ENCODE measurements at places on chromosomes 12 and 14.

DNA sequence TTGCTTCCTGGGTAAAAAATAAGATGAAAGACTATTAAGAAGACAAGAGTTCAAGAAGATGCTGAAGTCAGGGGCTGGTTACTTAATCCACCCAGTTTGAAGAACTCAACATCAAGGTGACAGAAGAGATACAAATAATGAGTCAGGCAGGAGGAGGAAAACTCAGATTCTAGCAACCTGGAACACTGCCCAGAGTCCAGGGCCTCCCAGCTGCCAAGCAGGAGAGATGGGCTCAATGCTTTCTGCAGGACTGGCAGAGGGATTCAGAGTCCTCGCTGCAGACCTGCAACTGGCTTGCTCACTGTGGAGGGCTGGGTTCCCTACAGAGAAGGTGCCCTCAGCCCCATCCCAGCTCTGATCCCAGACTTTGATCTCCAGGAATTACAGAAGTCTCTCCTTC lies 28.6 kb upstream of the CEBPE start:
- DNase-seq, result no peak

- no peak for DNase-seq
Measured at GRCh38 chr12:108666401-108666881, 32.7 kb upstream of the SELPLG start.

DNA sequence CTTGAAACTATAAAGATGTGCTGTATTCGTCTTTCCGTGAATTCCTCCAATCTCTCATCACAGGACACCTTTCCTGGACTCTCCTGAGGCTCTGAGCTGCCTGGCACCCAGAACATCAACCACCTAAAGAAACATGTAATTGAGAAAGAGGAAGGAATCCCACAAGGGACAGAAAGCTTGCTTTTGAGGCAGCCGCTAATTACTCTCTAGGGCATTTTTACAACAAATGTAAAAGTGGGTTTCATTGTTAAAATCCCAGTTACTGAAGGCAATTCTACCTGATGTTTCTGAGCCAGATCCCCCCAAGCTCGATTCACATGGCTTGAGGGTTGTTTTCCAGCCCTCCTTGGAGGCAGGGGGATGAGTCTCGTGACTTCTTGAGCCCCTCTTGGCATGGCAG lies 238.5 kb upstream of the LHX5 start:
- no peak for DNase-seq

DNA sequence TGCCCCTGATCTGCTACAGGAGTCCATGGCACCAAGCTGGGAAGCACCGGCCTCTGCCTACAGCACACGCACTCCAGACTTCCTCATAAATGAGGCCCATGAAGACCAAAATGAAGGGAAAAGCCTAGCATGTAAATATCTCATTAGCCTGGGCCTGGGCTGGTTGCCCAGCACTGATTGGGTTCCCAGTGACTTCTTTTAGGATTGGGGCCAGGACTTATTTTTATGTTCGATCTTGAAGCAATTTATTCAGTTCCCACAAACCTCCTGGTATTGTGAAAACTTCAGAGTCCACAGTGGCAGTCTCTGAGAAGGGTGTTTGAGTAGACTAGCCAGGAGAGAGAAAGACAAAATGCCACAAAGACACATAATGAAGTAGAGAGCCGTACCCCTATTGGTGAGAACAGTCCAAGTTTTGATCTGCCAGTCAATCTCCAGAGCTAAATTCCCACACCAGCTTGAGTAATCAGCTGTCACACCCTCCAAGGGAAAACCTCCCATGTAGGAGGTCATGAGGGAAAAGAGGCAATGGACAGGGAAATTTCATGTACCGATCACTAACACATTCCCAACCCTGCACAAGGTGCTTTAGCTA lies 78.2 kb downstream of the PHLDA1 start:
- no peak for DNase-seq

DNA sequence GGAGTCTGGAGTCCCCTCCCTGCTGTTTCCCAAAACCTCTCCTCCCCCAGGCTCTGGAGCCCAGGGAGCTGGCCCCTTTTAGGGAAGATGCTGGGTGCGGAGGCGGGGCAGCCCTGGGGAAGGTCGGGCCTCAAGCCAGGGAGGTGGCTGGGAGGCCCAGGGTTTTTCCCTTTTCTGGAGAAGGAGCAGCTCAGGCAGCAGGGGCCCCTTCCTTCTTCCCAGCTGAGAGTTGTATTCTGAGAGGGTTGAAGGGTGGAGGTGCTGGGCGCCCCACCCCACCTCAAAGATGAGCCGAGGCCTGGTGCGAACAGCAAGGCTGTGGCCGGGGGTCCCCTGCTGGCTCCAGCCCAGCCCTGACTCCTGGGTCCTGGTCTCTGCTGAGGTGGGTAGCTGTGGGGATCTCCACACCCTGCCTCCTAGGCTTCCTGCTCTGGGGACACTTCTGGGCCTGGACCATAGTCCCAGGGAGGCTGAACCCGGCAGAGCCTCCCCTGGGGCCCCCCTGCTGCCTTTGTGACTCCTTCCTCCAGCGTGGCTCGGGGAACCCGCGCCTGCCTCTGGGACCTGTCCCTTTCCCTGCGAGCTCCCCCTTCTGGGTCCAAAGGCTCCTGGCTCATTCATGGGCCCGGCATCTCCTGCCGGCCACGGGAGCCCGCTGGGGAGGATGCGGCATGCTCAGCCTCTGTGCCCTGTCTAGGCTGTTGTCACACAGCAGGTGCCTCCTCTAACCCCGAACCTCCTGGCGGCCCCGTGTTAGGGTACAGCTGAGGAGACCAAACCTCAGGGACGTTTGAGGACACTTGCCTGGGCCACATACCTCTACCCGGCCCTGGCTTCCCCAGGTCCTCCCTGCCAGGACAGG lies 4.4 kb downstream of the TRMT61A start:
- no peak for DNase-seq

DNA sequence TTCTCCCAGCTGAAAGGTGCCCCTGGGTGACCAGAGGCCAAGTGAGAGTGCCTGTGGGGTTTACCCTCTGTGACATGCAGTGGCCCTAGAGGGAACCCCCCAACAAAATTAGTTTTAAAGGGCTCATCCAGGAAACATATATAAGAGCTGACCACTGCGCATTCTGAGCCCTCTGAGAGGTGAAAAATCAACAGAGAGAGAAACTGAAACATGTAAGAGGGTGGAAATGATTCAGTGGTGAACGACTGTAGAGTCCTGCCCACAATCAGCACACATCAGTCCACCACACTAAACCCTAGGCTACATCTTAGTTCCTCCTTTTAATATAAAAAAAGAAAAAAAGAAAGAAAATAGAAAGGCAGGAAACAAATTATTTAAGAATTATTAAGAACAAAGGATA lies 21.0 kb upstream of the ACSM4 start:
- DNase-seq, result no peak

- no peak for DNase-seq
Measured at GRCh38 chr14:72478471-72478893, 415.4 kb downstream of the DPF3 start.

- DNase-seq, result no peak
Measured at GRCh38 chr14:90388437-90388836, 8.4 kb upstream of the CALM1 start.

GRCh38 chr12:110846615-110847566 lies at the start of gene CCDC63:
Gene CCDC63 (plus strand): TSS chr12:110846987. CDS start chr12:110852955, 5,968 bp downstream.
- DNase-seq, result peak; percentile 19

DNA sequence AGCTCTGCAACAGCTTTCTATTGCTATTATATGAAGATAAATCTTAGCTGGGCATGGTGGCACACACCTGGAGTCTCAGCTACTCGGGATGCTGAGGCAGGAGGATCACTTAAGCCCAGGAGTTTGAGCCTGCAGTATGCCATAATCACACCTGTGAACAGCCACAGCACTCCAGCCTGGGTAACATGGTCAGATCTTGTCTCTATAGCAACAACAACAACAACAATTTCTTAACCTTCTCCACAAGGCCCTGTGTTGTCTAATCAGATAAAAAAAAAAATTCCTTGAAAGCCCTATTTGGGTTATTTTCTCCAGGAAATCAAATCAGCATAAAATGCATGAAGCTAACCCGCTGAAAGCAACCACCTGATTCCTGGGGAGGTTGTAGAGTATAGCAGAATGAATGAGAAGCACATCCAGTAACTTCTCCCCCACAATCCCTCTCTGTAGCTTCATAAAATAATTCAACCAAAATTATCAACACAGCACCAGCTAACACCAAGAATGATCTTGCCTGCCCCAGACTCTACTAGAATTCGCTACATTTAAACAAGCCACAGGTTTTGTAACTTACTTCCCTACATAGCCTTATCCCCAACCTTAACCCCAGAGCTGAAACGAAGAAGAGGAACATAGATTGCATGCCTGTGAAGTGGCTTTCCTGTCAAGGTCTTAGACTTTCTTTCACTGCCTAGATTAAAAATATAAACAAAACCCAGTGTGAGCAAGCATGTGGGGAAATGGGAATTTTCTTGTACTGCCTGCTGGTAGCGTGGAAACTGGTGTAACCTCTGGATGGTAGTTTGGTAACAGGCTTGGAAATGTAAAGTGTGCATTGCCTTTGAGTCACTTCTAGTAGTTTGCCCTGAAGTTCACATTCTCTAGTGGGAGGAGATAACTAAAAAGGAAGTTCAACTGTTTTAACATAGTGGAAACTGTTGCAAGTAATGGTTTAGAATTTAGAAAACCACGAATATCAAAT lies 6.0 kb upstream of the STK38L start:
- no peak for DNase-seq

- peak; percentile 31 for DNase-seq
Measured at GRCh38 chr12:77925536-77926108, 94.9 kb downstream of the NAV3 start.

DNA sequence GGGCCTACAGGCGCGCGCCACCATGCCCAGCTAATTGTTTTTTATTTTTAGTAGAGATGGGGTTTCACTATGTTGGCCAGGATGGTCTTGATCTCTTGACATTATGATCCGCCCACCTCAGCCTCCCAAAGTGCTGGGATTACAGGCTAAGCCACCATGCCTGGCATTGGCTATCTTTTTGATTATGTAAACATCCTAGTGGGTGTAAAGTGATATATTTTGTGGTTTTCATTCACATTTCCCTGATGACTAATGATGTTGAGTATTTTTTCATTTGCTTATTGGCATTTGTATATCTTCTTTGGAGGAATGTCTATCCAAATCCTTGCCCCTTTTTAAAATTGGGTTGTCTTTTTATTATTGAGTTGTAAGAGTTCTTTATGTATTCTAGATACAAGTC lies 16.3 kb downstream of the CREBL2 start:
- no peak for DNase-seq

DNA sequence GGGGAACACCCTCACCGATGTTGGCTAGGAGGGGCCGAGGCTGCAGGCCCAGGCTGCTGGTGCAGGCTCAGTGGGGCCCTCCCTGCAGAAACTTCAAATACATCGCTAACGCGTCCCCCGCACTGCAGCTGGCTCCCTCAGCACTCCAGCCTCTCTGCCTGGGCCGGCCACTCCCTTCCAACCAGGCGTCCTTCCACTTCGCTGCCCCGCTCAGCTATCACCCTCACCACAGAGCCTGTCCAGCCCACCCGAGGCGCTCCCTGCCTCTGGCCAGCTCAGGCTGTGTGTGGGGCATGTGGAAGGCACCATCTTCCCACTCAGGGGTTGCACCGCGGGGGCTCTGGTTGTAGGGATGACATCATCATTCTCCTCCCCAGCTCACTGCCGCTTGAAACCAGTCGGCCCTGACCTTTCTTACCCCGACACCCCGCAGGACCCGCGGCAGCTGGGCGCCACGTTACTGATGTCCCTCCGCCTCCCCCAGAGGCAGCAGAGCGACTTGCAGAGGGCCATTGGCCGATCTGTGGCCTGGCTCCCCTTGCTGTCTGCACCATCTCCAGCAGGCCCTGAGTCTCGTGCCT lies 199.9 kb upstream of the RTL1 start:
- no peak for DNase-seq

DNA sequence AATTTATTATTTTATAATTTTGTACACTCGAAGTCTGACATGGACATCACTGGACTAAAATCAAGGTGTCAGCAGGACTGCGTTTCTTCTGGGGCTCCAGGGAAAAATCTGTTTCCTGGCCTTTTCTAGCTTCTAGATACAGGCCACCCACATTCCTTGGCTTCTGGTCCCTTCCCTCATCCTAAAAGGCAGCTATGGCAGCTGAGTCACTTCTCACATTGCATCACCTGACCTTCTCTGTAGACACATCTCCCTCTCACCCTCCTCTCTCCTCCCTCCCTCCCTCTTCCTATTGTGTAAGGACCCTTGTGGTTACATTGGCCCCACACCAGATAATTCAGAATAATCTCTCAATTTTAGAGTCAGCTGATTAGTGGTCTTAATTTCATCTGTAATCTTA lies 92.4 kb downstream of the RPS6KA5 start:
- no peak for DNase-seq

Measured in substantia nigra (tissue), 51 donors.